Spinal cord (tissue), 10 donors: ENCODE measurements at places on chromosomes 3 and 15. TPM values are rescaled to one million over a fixed set of nuclear protein-coding genes. Genes with fewer than 3 reads are reported as not detected.

The CTXN2 gene
- polyA plus RNA-seq = 1.1 TPM

The NDN gene
- polyA plus RNA-seq = 177 TPM

The ZNF502 gene
- polyA plus RNA-seq = 9.3 TPM

The TPM1 gene
- 245 TPM for polyA plus RNA-seq

The GADL1 gene
- 0.36 TPM for polyA plus RNA-seq

The CEMIP gene
- 11.6 TPM for polyA plus RNA-seq

The MESP1 gene
- 18.2 TPM for polyA plus RNA-seq

The PIERCE2 gene
- polyA plus RNA-seq = 8.6 TPM

The PARP15 gene
- polyA plus RNA-seq = 0.44 TPM
